ENCODE measurements at places on chromosomes 4 and X.

- no peak for DNase-seq
These were observed 66.1 kb upstream of the CLNK start for GRCh38 chr4:10750714-10751113.

DNA sequence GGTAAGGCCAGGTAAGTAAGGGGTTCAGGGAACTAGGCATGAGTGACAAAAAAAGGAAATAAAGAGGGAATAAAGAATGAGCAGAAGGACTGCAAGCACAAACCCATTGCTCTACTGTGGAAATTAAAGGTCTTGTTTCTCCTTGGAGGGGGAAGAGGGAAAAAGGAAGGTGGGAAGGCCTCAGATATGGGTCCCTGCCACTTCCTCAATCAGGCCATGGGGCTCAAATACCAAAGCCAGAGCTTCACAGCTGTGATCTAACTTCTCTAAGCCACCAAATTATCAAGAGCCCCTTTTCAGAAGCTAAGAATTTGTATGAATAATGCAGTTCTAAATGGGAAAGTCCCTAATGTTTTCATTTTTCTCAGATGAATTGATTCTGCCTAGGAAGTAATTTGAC, 4.7 kb downstream of the USP51 start:
- no peak for DNase-seq

GRCh38 chrX:27008486-27008885, 454.7 kb downstream of the PPP4R3C start:
- DNase-seq = no peak

GRCh38 chr4:17497890-17498523, 13.9 kb downstream of the QDPR start:
- DNase-seq = no peak
